ENCODE measurements at places on chromosomes 2 and 18.

GRCh38 chr2:105487142-105488069 lies 88.6 kb upstream of the FHL2 start:
- DNase-seq: no peak

- DNase-seq: no peak
These were observed 69.5 kb upstream of the TGIF1 start for GRCh38 chr18:3380384-3380961.

DNA sequence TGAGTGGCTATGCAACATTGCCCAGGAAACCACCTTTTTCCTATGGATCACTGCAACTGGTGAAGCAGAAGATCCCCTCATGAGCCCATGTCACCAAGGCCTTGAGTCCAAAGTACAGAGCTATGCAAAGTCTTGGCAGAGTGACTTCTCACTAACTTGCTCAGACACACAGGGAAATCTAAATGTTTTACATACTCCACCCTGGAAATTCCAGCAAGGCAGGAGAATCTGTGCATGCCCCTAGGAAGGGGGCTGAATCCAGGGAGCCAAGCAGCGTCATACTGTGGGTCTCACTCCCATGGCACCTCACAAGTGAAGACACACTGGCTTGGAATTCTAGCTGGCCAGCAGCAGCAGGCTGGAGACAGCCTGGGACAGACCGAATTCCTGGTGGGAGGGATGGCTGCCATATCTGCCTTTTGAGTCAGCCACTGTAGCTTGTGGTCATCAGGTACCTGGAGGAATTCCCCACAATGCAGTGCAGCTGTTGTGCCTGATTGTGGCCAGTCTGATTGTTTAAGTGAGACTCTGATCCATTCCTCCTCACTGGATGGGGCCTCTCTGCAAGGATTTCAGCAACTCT lies 1817.4 kb downstream of the SUCLG1 start:
- DNase-seq: no peak

- DNase-seq: no peak
These were observed 33.7 kb upstream of the RNF152 start for GRCh38 chr18:61926532-61926931.

DNA sequence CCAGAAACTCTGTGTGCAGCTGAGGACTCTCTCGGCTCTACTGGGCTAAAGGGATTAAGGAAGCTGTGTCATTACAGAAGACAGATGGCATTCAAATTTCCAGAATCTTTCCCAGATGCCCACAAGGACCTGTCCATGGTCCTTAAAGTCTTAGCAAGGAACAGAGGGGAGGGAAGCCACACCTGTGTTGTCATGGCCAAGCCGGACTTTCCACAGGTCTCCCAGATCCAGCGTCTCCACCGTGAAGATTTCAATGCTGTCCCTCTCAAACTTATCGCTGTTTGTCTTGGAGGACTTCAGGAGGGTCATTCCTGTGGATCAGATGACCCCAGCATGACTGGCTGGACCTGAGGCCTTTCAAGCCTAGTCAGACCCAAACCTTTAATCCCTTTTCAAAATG lies 114.5 kb downstream of the LOXHD1 start:
- no peak for DNase-seq

DNA sequence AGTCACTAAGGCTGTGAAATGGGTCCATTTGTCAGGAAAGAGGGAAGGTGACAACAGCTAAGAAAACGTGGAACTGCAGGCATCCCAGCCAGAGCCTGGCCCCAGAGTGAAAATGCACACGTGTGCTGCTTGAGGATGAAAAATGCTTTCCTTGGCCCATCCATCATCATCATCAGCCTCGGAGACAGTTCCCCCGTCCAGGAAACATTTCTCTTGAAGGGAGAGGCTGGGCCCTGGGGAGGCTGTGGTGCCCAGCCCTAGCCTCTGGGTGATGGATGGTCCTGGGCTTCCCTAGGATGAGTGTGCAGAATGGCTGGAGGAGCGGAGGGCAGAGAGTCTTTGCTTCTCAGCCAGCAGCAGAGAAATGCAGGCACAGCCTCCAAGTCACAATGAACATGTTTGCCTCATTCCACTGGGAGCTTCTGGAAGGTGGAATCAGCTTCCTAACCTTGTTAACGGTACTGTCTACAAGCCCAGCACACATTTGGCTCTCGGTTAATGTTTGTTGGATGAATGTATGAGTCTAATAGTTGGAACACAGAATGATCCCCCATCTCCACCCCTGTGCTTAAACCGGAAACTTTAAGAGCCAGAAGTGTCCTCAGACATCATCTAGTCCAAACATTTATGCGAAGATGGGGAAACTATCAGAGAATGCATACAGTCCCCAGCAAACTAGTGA lies 164.0 kb downstream of the RDH14 start:
- DNase-seq: no peak

GRCh38 chr2:122307763-122308162 lies 552.3 kb downstream of the TSN start:
- no peak for DNase-seq

- no peak for DNase-seq
These were observed 229.8 kb downstream of the PIK3C3 start for GRCh38 chr18:42184685-42185477.

- no peak for DNase-seq
These were observed 212.2 kb downstream of the XIRP2 start for GRCh38 chr2:167100506-167100905.

DNA sequence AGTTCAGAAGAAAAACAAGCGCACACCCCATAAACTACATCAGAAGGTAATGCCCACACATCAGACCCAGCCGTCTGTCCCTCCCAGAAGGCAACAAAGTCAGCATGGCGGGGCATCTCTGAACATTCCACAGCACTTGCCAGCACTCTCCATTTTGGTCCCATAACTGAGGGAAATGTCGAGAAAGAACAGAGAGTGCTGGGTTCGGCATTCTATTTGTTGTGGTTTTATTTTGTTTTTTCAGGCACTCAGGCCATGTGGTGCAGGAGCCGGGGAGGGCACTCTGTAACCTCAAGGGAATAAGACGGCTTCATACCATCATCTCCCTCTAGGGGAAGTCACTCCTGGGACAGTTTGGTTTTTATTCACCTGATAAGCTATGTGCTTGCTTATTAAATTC lies 156.0 kb downstream of the SEPTIN10 start:
- no peak for DNase-seq

DNA sequence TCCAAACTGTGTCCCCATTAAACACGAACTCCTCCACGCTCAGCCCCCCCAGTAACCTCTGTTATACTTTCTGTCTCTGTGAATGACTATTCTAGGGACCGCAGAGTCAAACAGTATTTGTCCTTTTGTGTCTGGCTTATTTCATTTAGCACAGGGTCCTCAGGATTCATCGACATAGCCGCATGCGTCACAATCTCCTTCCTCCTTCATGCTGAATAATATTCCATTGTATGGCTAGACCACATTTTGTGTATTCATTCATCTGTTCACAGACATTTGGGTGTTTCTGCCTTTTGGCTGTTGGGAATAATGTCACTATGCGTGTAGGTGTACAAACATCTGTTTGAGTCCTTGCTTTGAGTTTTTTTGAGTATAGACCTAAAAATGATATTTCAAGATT lies 80.9 kb downstream of the SH3RF3 start:
- DNase-seq: no peak

- no peak for DNase-seq
These were observed 7.9 kb upstream of the E2F6 start for GRCh38 chr2:11473659-11474433.

GRCh38 chr2:64470766-64471295 lies 16.9 kb downstream of the LGALSL start:
- no peak for DNase-seq
